ENCODE measurements at places on chromosomes 2 and 18.

- DNase-seq = no peak
Measured at GRCh38 chr18:2911533-2911932, 64.7 kb downstream of the EMILIN2 start.

DNA sequence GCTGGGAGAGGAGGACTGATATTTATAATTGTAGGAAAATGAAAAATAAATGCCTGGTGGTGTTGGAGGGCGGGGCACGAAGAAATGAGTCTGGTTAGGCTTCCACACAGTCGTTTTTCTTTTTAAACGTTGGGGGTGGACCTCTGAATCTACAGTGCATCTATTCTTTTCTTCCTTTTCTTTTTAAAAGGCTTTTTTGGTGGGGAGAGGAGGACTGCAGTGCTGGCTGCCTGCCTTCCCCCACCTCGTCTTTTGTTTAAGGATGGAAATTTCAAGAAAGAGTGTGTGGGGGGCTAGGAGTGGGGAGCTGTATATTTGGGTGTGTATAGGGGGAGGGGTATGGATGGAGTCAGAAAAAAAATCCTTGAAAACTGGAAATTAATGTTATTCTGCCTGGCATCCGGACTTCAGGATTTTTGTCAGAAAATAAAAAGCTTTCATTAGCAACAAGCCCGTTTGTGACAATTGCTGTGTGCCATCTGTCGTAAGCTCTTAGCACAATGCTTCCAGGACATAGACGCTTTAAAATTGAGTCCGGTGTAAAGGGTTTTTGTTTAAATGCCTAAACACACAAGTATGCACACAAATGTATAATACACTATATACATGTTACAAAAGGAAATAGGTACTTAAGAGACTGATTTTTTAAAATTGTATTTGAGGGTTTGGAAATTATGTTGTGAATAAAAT is 1.1 kb downstream of the MAP2 start:
- no peak for DNase-seq

GRCh38 chr2:64850642-64851041 is 138.6 kb upstream of the SLC1A4 start:
- no peak for DNase-seq

- DNase-seq = no peak
Measured at GRCh38 chr2:30994227-30995056, 143.8 kb downstream of the GALNT14 start.

DNA sequence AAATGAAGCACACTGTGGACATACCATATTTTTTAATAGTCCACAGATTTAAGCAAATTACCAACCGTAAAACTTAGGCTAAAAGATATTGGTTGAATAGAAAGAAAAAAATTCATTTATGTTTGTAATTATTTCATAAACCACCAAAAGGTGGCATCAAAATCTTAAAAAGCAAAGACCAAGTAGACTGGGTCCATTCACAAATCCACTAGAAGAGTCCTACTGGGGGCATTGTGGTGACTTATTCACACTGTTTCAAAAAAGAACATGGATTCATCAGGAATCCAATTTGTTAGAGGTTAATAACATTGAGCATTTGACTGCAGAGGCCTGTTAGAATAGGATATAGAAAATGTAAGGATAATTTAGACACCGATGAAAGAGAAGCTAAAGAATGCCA is 194.9 kb upstream of the KYNU start:
- no peak for DNase-seq

DNA sequence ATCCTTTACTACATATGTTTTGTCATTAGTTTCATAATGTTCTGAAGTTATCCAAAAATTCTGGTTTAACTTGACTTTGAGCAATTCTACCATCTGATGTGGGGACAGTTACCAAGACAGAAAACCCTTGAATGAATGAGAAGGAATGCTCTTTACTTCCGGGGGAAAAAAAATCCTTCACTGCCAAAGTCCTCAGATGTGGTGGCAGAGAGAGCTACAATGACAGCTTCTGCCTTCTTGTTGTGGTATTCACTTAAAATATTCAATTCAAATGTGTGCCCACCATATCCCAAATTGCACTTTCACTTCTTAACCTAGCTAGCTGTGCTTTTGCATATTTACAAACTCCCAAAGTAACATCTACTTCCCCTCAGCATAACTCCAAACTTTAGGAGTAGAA is 1531.7 kb upstream of the NXPH2 start:
- DNase-seq = no peak

DNA sequence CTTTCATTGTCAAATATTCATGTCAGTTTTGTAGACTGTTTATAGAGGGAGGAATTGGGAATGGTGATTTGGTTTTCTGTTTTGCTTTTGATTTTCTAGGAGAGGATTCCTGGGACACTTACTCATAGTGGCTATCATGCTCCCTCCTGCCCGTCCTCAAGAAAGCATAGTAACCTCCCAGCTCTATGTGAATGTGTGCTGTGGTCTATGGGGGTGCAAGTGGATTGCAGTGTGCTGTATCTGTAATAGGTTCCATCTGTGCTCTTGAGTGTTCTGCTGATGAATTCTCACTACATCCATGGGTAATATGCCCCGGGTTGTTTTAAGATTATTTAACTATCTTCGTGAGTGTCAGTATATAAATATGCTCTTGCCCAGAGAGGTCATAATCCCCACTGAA is 811.3 kb downstream of the CNTNAP5 start:
- DNase-seq = no peak

GRCh38 chr2:29807082-29807481 is 114.3 kb downstream of the ALK start:
- no peak for DNase-seq

DNA sequence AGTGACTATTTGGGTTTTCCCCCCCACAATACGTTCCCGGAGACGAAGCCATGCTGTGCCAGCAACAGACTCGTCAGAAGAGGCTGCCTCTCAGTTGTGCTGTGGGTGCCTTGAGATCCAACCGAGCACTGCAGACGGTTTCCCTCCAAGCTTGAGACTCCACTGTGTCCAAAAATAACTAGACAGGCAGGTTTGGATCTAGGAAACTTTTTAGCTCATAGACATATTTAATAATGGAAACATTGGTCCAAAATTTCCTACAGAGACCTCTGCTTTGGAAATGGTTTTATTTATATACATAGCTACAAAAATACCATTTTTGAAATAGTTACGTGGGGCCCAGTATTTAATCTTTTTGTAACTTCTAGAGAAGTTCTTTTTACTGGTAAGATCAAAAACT is 63.1 kb upstream of the SPATS2L start:
- no peak for DNase-seq

DNA sequence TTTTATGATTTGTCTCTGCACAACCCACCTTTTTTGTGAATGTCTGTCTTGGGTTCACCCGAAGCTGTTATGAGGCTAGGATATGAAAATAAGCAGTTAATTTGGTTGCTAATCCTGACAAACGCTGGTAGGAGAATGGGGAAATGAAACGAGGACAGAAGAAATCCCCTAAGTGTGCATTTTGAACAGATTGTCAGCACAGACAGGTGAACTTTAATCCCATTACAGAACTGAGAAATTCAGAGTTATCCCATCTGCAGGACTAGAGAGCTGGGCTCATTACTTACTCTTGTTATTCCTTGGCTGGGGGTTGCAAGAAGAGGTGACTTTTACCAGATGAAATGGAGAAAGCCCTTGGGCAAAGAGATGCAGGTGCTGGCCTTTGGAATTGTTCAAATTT is 123.3 kb upstream of the NYAP2 start:
- DNase-seq = no peak

All from activated gamma-delta T cell treated with Interleukin-2 at 50 U/mL for 16 hours (primary cell).